ENCODE measurements at places on chromosomes 13 and 19. TPM values are rescaled to one million over a fixed set of nuclear protein-coding genes. Genes with fewer than 3 reads are reported as not detected.

Gene KLK3
- 7,620 TPM for total RNA-seq

GRCh38 chr19:38209671-38210457 lies 14.2 kb downstream of the DPF1 start:
- DNase-seq: peak; percentile 30

GRCh38 chr19:3210347-3211017 lies 14.0 kb upstream of the CELF5 start:
- no peak for DNase-seq

GRCh38 chr19:913080-913748 lies at the start of gene R3HDM4:
TSS of gene R3HDM4 (minus strand) at chr19:913219. CDS start at chr19:913157, 62 bp downstream.
- DNase-seq: peak; percentile 80

- DNase-seq: no peak
These were observed 135.2 kb downstream of the PTPRS start for GRCh38 chr19:5205381-5205780.

GRCh38 chr13:97976610-97977521 lies 23.4 kb downstream of the IPO5 start:
- no peak for DNase-seq

GRCh38 chr13:113621046-113621445 lies 36.5 kb downstream of the TFDP1 start:
- no peak for DNase-seq

GRCh38 chr19:3357992-3358688 lies 8.2 kb upstream of the NFIC start:
- no peak for DNase-seq

DNA sequence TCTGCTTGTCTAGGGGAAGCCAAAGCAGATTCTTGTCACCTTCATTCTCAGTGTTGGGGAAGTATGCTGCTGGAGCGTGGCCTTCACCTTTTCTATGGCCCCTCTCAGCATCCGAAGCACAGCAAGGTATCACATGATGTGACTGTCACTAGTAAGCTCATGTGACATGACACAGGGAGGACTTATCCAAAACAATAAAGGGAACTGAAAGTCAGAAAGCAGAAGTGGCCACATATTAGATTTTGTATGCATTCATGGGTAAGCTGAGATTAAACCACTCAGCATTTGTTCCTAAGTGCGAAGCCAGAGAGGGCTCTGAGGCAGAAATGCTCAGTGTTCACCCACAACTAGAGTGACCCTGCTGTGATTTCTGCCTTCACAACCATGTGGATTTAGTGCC lies 72.8 kb upstream of the PCDH8 start:
- no peak for DNase-seq

GRCh38 chr19:4058693-4059452 lies 7.8 kb downstream of the ZBTB7A start:
- DNase-seq: no peak

GRCh38 chr19:41350735-41351338 lies 2.9 kb downstream of the TGFB1 start:
- DNase-seq: no peak

DNA sequence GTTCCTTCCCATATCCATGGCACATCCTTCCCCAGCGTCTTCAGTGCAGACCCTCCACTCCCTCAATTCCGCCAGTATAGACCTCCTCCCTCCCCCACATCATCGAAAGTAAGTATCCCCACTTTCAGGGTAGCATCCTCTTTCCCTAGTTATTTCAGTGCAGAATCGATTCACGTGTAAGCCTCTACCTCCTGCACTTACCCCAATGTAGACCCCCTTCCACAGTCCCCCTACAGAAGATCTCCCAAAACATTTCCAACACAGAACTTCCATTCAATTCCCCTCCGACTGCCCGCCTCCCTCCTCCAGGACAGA lies 664 bp downstream of the IRF3 start:
- no peak for DNase-seq

DNA sequence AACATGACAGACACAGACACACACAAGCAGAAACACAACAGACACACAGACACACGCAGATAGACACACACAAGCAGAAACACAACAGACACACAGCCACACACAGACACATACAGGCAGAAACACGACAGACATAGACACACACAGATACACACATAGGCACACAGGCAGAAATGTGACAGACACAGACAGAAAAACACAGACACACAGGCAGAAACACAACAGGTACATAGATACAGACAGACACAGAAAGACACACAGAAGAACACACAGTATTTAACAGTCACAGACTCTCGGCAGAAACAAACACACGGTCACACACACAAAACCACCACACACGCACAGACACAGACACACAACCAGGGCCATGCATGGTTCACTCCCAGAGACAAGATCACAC lies 905 bp downstream of the TBXA2R start:
- DNase-seq: no peak

DNA sequence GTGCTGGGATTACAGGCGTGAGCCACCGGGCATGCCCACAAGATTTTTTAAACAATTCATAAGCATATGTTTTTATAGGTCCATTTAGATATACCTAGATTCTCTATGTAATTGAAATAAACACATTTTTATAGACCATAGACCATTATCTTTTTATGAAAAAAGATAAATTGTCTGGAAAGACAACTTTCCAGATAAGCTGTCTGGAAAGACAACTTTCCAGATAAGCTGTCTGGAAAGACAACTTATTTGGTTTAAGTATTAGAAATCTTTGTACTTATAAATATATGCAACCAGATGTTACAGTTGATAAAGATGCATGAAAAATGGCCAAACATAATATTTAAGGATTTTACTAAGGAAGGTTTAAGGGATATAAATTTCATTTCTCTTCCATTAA lies 538.5 kb downstream of the GPC6 start:
- DNase-seq: no peak

Measured in prostate gland (tissue), 2 donors.